ENCODE measurements at places on chromosomes 5 and 9. TPM values are rescaled to one million over a fixed set of nuclear protein-coding genes. Genes with fewer than 3 reads are reported as not detected.
A peak's percentile ranks its signal among the peaks of the same experiment; 100 is the strongest.

- H3K4me3 ChIP-seq = no peak overlapping the region
- H3K27me3 ChIP-seq = no peaks in the 10 kb centered on the region
- no peak for DNase-seq
- no peaks in the 10 kb centered on the region for H3K36me3 ChIP-seq
These were observed 40.5 kb upstream of the ANGPTL2 start for GRCh38 chr9:127162864-127163365.

DNA sequence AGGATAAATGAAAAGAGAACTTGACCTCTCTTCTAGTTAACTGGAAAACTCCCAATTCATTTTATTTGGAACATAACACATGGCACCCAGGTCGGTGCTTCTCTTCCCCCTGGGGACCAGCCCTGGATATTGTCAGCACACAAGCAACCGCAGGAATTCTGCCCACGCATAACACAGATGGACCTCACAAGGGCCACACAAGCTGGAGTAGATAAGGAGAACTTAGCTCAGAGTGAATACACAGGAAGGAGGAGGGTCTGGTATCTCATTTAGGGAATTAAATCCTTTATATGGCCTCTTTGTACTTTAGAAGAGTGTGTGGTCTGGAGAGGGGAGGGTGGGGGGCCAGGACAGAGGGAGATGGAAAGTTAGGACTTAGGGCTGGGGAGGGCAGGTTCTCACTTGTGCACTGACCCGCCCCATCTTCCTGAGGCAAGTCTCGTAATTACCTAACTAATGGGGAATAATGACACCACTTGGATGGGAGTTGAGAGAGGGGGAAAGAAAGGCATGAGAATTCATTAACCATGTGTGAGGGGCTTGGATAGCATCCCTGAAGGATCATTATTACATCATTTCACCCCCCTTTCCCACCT is 341.2 kb upstream of the WWC1 start:
- no peak overlapping the region for H3K27ac ChIP-seq
- no peaks in the 10 kb centered on the region for H3K4me1 ChIP-seq
- no peaks in the 10 kb centered on the region for H3K27me3 ChIP-seq

DNA sequence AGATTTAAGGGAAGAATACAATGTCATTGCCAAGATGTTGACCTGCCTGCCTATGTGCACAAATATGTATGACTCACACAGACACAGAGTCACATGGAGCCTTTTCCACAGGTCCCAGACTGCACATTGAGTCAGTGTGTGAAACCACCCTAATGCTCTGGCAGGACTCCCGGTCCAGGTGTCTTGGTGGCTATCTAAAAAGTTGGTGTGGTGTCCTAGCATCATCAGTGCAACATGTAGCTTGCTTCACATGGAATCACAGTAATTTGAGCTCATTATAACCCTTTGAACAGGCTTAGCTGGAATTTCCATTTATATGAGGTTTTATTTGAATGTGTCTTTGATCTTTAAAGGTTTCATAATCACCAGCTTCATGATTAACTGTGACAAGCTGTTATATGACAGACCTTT is 10.7 kb downstream of the IFNA5 start:
- DNase-seq = no peak
- no peaks in the 10 kb centered on the region for H3K27me3 ChIP-seq
- no peak overlapping the region for H3K4me3 ChIP-seq
- no peak overlapping the region for H3K27ac ChIP-seq
- no peaks in the 10 kb centered on the region for H3K4me1 ChIP-seq
- no peaks in the 10 kb centered on the region for H3K36me3 ChIP-seq

DNA sequence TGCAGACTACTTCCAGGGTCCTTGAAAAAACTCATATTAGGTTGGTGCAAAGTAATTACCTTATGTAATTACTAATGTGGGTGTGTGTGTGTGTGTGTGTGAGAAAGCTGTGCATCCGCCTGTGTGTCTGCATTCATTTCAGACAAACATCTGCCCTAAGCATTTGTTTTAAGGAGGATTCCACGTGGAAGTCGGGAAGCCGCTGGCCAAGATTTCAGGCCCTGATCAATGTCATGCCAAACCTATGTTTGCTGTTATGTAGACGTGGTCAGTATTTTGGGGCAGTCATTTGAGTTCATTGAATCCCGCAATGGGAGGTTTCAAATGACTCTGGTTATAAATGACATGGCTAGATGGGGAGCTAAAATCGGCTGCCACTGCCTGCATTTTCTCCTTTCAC is 33.6 kb upstream of the BASP1 start:
- no peak for DNase-seq
- H3K27me3 ChIP-seq = no peaks in the 10 kb centered on the region
- H3K27ac ChIP-seq = no peak overlapping the region

- H3K27ac ChIP-seq = no peak overlapping the region
- no peak for DNase-seq
- no peak overlapping the region for H3K4me3 ChIP-seq
These were observed 12.7 kb downstream of the PTPDC1 start for GRCh38 chr9:94096819-94097577.

GRCh38 chr5:38515646-38516045 is 40.8 kb downstream of the LIFR start:
- H3K4me3 ChIP-seq = no peak overlapping the region
- peaks cover 10% of the 10 kb centered on the region for H3K36me3 ChIP-seq
- H3K4me1 ChIP-seq = no peaks in the 10 kb centered on the region
- no peak overlapping the region for H3K27ac ChIP-seq
- no peaks in the 10 kb centered on the region for H3K27me3 ChIP-seq

GRCh38 chr5:134555890-134556311 is 30.4 kb downstream of the JADE2 start:
- no peak overlapping the region for H3K4me3 ChIP-seq
- H3K27ac ChIP-seq = peak overlapping the region; percentile 88
- no peaks in the 10 kb centered on the region for H3K27me3 ChIP-seq
- peaks cover 18% of the 10 kb centered on the region for H3K36me3 ChIP-seq

DNA sequence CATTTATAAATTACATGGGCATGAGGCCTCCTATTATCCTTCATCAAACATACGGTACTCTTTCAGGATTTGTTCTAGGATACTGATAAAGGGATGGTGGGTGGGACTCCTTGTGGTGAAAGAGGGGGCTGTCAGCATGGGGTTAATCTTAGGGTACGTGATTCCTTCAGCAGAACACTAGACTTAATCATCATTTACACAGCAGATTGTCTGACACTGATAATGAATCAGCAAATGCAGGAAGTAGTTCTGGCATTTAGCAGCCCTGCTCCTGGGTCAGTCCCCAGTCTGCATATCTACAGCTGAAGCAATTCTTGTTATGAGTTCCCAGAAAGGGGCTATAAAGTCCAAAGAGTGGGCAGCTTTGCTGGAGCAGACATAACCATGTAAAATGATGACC is 384.6 kb downstream of the SPOCK1 start:
- H3K4me1 ChIP-seq = no peaks in the 10 kb centered on the region
- no peaks in the 10 kb centered on the region for H3K36me3 ChIP-seq
- no peaks in the 10 kb centered on the region for H3K27me3 ChIP-seq
- no peak for DNase-seq
- no peak overlapping the region for H3K4me3 ChIP-seq

- H3K27me3 ChIP-seq = no peaks in the 10 kb centered on the region
- H3K36me3 ChIP-seq = no peaks in the 10 kb centered on the region
- no peak overlapping the region for H3K4me3 ChIP-seq
- no peak for DNase-seq
- no peaks in the 10 kb centered on the region for H3K4me1 ChIP-seq
These were observed 39.3 kb upstream of the DAB2 start for GRCh38 chr5:39464088-39464487.

DNA sequence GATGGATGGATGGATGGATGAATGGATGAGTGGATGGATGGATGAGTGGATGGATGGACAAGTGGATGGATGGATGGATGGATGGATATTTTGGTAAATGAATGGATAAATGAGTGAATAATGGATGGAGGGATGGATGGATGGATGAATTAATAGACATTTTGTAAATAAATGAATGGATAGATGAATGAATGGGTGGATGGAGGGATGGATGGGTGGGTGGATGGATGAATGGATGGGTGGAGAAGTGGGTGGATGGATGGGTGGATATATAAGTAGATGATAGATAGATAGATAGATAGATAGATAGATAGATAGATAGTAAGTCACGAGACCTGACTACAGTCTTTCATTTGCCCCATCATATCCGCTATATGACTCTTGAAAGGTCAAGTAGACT is 82.7 kb upstream of the OLFM1 start:
- H3K4me1 ChIP-seq = no peaks in the 10 kb centered on the region
- no peak for DNase-seq
- no peak overlapping the region for H3K4me3 ChIP-seq
- H3K27ac ChIP-seq = no peak overlapping the region

- H3K27me3 ChIP-seq = no peaks in the 10 kb centered on the region
- no peak overlapping the region for H3K4me3 ChIP-seq
- H3K36me3 ChIP-seq = no peaks in the 10 kb centered on the region
- H3K4me1 ChIP-seq = no peaks in the 10 kb centered on the region
- no peak overlapping the region for H3K27ac ChIP-seq
- DNase-seq = no peak
These were observed 26.0 kb downstream of the GAS1 start for GRCh38 chr9:86921151-86921923.

- H3K36me3 ChIP-seq = no peaks in the 10 kb centered on the region
- H3K27ac ChIP-seq = no peak overlapping the region
- peak; percentile 5 for DNase-seq
- H3K4me3 ChIP-seq = no peak overlapping the region
These were observed 12.3 kb downstream of the FCN2 start for GRCh38 chr9:134892820-134893420.

DNA sequence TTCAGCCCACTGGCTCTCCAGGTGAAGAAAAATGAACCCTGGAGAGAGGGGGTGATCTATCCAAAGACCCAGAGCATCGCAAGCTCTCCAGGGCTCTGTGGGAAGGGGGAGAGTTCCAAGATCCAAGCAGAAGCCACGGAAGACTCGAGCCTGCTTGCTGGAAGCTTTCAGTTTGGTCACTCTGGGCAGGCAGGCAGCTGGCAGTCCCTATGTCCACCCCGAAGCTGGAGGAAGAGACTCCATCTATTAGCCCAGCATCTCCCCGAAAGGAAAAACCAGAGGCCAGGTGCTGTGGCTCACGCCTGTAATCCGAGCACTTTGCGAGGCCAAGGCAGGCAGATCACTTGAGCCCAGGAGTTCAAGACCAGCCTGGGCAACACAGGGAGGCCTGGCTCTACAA is 10.7 kb upstream of the SPARC start:
- H3K27me3 ChIP-seq = no peaks in the 10 kb centered on the region
- peak overlapping the region; percentile 91 for H3K27ac ChIP-seq
- no peaks in the 10 kb centered on the region for H3K4me1 ChIP-seq
- no peak overlapping the region for H3K4me3 ChIP-seq

DNA sequence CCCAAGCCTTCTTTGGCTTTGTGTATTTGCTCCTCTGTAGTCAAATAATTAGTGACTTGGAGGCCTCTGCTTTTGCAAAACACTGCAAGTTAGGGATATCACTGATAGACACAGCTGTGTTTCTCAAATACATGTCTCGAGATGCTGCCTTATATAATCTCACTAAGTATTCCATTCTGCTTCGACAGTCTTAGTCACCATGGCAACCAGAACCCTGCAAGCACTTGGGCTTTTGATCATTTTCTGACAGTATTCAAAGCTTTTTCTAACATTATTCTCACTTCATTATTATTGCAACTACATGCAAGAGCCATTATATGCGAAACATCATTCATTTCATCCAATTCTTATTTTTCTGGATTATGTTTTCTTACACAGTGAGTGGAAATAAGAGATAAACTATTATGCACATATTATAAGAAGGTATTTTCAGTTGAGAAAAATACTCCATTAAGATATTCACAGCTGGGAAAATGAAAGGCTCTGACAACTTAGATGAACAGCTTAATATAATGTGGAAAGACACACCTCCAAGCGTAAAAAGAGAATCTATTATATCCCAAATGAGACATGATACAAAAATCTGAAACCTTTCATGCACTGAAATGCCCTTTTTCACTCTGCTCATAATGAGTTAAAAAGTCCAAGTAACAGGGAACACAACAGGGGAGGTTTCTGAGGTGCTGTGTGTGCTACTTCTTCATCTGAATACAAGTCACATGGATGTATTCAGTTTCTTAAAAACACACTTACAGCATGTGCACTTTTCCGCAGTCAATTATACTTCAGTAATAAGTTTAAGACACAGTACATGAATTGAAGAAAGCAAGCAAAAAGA is 93.9 kb downstream of the SCAI start:
- peaks cover 9% of the 10 kb centered on the region for H3K36me3 ChIP-seq
- H3K27ac ChIP-seq = no peak overlapping the region
- no peak overlapping the region for H3K4me3 ChIP-seq
- DNase-seq = no peak

DNA sequence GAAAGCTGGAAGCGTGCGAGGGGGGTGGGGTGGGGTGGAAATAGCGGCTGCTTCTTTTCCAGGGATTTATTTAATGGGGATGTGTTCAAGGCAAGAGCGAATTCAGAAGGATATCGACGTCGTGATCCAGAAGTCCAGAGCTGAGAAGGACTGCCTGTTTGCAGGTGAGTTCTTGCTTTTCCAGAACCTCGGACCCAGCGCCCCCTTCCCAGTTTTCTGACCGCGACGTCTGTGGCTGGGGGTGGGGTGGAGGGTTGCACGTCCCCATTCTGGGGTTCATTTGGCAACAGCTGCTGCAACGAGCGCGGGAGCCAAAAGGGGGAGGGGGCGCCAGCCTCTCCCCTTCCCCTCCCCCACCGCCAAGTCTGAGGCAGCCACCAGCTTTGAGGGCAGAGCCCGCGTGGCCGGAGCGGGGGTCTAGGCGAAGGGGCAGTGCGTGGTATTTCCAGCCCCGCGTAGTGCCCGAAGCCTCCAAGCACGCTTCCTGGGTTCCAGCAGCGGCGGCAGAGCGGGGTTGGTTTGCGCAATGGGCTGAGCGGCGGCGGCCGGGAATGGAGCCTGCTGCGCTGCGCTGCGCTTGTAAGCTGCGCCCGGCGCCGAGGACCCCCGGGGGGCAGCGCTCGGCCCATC is 701 bp downstream of the PARP8 start:
- DNase-seq = peak; percentile 84
- H3K36me3 ChIP-seq = no peaks in the 10 kb centered on the region
- peak overlapping the region; percentile 97 for H3K4me3 ChIP-seq
- peaks cover 15% of the 10 kb centered on the region for H3K4me1 ChIP-seq

DNA sequence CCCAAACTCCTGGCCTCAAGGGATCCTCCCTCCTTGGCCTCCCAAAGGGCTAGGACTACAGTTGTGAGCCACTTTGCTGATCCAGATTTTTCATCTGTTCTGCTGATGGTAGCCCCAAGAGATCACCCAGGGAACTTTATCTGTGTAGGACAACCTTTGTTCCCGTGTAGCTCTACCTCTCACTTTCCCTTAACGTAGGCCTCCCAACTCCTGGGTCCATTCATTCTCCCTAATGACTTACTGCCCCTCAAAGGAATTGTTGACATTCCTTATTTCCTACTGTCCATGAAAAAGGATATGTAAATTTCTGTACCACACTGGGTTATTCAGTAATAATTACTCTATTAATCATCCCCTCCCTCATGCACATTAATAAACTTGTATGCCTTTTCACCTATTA is 51.0 kb upstream of the PHF24 start:
- no peak overlapping the region for H3K27ac ChIP-seq
- no peaks in the 10 kb centered on the region for H3K36me3 ChIP-seq
- peaks cover 5% of the 10 kb centered on the region for H3K27me3 ChIP-seq
- no peak overlapping the region for H3K4me3 ChIP-seq
- H3K4me1 ChIP-seq = no peaks in the 10 kb centered on the region
- no peak for DNase-seq

GRCh38 chr9:3823842-3824475 is 298.2 kb upstream of the RFX3 start:
- H3K4me3 ChIP-seq = no peak overlapping the region
- DNase-seq = no peak
- no peaks in the 10 kb centered on the region for H3K4me1 ChIP-seq
- H3K27me3 ChIP-seq = no peaks in the 10 kb centered on the region

The ANKRD33B gene
- total RNA-seq = 7.2 TPM

The UNC5A gene
- total RNA-seq = not detected

The SLC25A46 gene
- total RNA-seq = 22.1 TPM

The C5orf52 gene
- total RNA-seq = not detected

The LYSMD3 gene
- 4.0 TPM for total RNA-seq

The SERF1A gene
- total RNA-seq = not detected

The CCL21 gene
- 7.9 TPM for total RNA-seq

The GMCL2 gene
- not detected for total RNA-seq

The ZNF483 gene
- total RNA-seq = 3.1 TPM
